ENCODE measurements at places on chromosomes 12 and 14.
A peak's percentile ranks its signal among the peaks of the same experiment; 100 is the strongest.

GRCh38 chr12:111249018-111249370 is 119.9 kb downstream of the PHETA1 start:
- DNase-seq, result no peak

- no peak for DNase-seq
These were observed 44.4 kb upstream of the STXBP6 start for GRCh38 chr14:25094171-25094907.

DNA sequence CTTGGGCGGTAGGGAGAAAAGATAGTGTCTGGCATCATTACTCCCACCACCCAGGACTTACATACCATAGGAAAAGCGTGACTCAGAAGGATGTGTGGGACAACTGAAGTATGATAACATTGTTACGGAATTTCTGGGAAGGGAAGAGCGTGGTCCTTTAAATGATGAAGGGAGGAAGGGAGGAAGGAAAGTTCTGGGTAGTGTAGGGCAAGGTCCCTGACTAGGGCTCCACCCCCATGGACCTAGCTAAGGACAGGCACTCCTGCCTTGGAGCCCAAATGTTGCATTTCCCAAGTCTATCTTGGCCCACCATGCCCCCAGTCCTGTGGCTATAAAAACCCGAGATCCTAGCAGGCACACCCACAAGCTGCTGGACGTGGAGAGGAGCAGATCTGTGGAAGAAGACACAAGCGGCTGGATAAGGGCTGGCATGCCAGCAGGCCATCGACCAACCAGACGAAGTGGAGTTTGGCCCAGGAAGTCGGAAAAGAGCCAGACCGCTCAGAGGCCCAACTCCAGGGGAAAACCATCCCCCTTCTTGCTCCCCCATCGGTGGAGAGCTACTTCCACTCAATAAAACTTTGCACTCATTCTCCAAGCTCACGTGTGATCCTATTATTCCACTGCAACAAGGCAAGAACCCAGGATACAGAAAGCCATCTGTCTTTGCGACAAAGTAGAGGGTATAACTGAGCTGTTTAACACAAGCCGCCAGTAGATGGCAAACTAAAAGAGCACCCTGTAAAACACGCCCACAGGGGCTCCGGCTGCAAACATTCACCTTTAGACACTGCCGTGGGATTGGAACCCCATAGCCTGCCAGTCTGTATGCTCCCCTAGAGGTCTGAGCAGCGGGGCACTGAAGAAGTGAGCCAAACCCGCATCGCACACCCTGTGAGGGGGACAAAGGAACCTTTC is 23.0 kb upstream of the RAB21 start:
- no peak for DNase-seq

- DNase-seq, result no peak
These were observed 50.0 kb upstream of the EVL start for GRCh38 chr14:100015251-100015655.

- DNase-seq, result no peak
These were observed 3.2 kb downstream of the OR4K2 start for GRCh38 chr14:19878029-19878642.

GRCh38 chr14:102363182-102363943 is 622 bp downstream of the TECPR2 start:
- DNase-seq, result no peak

DNA sequence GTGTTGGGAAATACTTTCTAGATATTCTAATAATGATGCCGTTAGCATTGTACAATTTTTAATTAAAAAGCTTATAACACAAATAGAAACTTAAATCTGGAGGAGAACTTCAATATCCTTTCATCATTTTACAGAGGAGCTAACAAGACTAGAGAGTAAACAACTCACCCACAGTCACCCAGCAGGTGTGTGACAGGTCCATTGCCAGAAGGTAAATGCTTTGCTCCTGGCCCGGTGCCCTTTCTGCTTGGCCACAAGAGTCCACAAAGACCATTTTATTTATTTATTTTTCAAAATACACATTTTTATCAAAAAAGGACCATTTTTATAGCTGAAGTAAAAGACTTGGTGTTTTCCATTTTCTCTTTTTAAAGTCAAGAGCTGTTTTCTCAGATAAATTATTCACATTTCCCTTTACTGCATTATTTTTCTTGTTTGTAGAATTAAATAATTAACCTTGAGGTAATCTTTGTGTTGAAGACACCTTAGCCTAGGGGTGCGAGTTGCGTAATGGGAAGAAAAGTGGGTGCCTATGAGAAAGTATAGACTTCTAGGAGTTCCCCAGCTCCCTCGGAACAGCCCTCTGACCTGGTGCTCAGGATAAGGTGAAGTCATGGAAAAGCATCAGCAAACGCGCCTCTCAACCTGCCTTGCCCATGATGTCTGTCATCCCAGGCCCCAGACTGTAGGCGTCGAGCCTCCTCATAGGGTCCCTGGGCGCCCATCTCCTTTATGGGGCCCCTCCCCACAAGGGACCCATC is 26.3 kb upstream of the AMIGO2 start:
- DNase-seq, result no peak

DNA sequence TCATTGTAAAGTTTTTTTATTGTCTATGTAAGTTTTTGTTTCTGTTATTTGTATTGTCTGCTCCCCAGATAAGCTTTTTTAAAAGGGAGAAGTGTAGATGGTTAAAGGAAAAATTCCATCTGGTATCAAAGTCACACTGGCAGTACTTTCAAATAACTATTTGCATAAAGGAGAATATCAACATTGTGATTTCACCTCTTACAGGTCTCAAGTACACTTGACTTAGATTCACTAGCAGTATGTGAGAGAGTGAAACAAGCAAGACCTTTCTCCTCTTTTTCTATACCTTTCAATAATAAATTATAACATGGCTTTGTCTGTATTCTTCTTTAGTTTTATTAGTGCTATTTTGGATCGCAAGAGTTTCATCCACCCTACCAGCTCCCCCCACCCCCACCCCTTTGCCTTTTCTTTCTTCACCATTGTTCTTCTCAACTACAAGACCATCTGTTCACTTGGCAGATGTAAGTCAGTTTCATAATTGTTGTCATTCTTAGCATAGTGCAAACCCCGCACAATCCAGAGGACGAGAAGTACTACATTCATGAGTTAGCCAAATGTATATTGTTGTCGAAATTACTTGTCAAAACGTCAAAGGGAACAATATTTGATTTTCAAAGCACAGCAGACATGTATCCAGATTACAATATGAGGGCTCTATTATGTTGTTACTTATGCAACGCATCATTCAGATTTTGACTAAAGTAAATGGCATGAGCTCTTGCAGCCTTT is 602.7 kb upstream of the FLRT2 start:
- DNase-seq, result no peak

DNA sequence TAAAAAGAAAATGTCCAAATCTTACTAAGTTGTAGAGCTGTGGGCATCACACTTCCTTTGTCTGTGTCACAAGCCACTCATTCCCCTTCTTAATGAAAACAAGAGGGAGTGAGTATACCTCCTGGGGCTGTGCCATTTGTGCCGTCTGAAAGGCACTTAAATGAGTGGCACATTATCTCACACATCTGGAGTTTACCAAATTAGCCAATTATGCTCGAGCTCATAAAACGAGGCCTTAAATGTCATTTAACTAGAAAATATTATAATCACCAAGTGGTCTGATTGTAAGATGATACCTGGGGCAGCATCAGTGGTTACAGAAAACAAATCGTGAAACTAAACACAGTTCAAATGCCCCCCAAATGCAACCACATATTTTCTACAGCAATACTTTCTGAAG is 146.1 kb downstream of the PAX9 start:
- no peak for DNase-seq

- no peak for DNase-seq
These were observed 5.2 kb upstream of the HELB start for GRCh38 chr12:66297080-66297479.

DNA sequence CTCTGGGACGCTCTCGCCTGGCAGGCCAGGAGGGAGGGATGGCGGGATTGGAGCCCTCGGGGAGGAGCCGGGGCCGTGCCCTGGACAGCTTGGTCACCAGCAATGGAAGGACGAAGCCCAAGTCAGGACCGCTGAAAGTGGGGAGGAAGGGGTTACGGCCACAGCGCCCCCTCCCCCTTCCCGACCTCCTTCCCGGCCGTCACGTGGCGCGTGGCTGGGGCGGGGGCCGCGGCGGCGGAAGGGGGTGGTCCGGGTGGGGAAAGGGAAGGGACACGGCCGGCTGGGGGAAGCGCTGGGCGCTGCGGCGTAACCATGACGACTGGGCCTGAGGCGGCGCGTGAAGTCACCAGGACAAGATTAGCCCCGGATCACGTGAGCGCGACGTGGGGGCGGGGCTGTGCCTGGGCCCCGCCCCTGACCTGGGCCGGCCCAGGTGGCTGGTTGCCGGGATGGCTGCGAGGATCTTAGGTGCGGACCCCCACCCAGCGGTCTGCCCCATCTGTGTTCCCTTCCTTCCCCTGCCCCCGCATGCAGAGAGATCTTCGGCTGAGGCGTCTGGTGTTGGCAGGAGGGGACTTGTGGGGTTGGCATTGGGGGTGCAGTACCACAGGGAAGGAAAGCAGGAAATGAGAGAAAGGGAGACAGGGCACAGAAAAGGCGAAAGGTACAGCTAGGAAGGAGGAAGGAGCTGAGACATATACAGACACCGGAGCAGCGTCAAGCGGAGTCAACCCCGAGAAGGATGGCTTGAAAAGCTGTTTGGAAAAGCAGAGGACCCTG is 6.2 kb downstream of the MAP3K12 start:
- peak; percentile 75 for DNase-seq

DNA sequence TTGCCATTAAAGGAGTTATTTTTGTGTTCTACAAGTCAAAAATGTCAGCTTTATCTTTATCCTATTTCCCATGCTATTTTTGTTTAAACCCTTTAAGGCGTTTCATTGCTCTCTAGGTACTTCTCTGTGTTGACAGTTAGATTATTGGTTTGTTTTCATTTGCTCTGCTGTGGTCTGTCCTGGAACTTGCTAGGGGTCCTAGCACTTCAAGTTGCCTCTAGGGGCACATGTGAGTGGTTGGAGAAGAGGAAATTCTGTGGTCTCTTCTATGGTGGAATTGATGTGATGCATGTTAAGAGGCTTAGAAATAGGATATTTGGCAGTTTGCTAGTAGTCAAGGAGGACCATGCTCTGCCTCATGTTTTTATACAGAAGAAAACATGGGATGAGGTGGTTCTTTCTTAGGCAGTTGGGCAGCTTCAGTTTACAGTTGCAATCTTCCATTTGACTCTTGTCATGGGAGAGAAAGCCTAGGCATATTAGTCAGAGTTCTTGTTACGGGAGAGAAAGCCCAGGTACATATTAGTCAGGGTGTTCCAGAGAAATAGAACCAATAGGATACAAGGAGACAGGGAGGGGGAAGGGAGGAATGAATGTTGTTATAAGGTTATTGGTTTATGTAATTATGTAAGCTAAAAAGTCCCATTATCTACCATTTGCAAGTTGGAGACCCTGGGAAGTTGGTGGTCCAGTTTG is 14.4 kb downstream of the TTLL5 start:
- no peak for DNase-seq
